ENCODE measurements at places on chromosomes 13 and 19. TPM values are rescaled to one million over a fixed set of nuclear protein-coding genes. Genes with fewer than 3 reads are reported as not detected.
A peak's percentile ranks its signal among the peaks of the same experiment; 100 is the strongest.

DNA sequence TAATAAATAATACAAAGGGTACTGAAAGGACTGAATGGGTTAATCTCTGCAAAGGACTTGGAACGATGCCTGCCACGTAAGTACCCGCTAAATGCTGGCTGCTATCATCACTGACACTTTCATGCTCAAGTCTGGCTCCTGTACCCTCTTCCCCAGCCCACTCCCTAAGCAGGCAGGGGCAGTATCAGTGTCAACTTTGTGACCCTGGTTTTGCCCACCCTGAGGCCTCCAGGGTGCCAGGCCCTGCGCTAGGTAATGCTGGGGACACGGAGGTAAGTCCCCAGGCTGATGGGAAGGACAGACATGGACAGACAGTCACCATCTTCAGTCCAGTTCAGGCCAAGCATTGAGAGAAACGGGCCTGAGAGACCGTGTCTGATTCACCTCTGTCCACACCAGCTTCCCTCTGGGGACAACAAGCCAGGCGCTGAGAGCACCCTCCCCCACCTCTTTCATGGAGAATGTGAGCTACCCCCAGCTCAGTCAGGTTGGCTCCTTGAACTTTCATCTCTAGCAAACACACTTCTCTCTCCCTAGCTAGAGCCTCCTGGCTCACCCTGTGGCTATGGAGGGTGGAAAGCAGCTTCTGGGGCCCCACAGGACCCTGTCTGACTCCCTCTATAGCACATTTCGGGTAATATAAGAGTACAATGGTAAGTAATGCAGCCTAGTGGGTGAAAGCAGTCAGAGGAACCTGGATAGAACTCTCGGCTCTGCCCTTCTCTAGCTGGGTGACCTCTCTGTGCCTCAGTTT, 800 bp downstream of the ETFB start:
- no peak for DNase-seq

DNA sequence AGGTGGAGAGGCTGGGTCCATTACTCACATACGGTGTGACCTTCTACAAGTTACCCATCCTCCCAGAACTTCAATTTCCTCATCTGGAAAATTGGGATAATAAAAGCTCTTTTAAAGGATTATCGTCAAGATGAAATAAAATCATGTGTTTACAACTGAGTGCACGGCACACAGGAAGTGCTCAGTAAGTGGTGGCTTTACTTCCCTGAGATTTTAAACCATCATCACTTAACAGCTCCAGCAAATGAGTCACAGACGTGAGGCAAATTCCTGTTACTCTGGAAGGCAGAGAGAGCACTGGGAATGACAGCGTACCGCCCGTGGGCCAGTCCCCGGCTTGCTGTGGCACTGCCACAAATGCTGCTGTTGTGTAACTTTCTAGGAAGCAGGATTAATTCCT, 64.1 kb downstream of the MRPL57 start:
- no peak for DNase-seq

Gene B3GNT8
- 2.1 TPM for total RNA-seq

Gene CKM
- not detected for total RNA-seq

DNA sequence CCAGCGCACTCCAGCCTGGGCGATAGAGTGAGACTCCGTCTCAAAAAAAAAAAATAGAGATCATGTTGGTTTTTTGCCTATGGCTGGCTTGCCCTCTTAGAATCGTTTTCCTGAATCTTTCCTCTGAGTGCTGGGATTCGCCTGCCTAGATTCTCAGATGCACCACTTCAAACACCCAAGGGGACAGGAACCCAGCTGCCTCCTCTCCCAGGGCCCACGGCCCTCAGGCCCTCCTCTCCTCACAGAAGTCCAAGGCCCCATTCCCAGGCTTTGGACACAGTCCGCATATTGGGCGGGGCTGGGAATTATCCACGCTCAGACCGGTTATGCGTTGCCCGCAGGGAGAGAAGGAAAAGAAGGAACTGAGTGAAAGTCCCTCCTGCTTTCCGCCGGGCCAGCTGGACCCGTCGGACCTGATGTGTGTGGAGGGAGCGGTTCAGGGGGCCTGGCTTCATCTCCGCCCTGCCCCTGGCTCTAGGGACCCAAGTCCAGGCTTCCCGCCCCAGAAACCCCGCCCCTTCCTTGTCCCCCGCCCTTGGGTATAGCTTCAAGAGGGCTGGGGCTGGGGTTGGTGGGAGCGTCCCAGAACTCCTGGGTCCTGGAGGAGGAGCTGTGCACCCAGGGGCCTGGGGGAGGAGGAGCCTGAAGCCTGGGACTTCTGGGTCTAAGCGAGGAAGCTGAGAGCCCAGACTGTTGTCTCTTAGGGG, 5.8 kb downstream of the PPFIA3 start:
- DNase-seq, result no peak

DNA sequence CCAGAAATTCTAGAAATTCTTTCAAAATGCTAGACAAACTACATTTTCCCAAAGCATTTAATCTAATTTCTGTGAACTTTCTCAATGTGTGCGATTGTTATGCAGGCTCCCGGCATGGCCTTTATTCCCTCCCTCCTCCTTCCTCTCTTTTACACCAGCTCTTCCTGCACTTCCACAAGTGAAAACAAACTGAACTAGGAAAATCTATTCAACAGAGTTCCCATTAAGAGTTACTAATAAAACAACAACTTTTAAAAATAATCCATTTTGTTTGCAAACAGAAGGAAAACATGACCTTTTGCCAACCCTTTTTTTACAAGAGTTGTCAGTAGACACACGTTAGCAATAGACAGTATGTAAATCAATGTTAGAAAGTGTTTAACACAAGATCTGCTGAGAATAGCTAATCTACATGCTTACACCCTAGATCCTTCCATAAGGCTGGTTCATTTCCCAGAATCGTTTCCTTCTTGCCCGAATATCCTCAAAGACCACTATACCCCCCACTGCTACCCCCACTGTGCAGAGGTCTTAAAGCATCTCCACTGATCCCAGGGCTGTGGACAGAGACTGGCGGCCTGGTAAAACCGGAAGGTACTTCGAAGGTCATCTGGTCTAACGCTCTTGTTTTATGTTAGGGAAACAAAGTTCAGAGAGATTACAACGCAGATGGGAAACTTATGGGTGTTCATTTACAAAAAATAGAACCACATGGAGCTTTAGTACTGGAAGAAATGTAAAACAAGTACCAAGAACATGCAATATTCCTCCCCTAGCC, 98.0 kb downstream of the FOXO1 start:
- no peak for DNase-seq

GRCh38 chr13:46012404-46012803, 40.1 kb downstream of the ZC3H13 start:
- no peak for DNase-seq

Gene PSG2
- not detected for total RNA-seq

DNA sequence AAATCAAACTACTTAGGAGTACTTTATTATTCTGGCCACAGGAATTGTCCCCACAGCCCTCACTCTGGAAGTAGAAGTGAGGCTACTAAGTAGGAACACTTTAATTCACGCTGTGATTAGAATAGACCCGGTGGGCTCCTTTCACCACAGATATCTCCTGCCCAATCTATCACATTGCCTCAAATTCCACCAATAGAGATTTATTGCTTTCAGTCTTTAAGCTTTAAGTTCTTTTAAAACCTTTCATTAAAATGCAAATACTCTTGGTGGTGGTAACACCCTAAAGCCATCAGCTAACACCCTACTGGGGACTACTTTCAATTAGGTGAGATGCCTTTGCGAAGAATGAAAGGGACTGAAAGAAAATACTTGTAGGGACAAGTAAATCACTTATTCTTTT, 181.9 kb downstream of the DACH1 start:
- DNase-seq, result no peak

Gene FLT3
- total RNA-seq, result 0.04 TPM

GRCh38 chr13:95880331-95880730, 172.9 kb downstream of the UGGT2 start:
- DNase-seq, result no peak

GRCh38 chr19:28283592-28283991, 929.4 kb downstream of the UQCRFS1 start:
- no peak for DNase-seq

Gene GPR4
- 5.7 TPM for total RNA-seq

- DNase-seq, result peak; percentile 41
These were observed at the start of gene LRCH1 for GRCh38 chr13:46552889-46553520. TSS of gene LRCH1 (plus strand) at chr13:46553170. CDS start at chr13:46553397, 227 bp downstream.

Gene SYCN
- total RNA-seq, result not detected

Gene SYDE1
- 12.4 TPM for total RNA-seq

DNA sequence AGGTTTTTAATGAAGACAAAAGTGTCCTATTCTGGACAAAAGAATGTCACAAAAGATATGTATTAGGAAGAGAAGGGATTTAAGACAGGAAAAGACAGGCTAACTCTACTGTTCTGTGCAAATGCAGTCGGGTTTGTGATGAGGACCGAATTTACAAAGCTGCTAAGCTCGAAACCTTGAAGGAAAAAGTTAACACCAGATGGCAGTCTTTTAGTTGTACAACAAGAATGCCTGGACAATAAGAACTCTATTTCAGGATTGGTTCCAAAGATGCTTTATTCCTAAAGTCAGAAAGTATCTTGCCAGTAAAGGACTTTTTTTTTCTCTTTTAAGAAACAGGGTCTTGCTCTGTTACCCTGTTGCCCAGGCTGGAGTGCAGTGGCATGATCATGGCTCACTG, 51.1 kb downstream of the HS6ST3 start:
- DNase-seq, result no peak

DNA sequence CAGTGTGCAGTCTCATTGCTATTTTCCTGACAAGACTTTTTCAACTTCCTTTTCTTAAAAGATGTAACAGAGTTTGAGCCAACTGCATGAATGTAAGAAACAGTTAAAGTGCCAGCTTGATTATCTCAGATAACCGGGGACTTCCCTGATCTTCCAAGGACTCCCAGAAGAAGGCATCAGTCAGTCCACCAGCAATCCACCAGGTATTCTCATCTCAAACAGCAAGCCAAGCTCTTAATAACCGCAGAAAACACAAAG, 350.1 kb downstream of the LIG4 start:
- DNase-seq, result no peak

GRCh38 chr13:99154064-99154463, 46.6 kb upstream of the UBAC2 start:
- DNase-seq, result no peak

Gene ZIC2
- not detected for total RNA-seq

DNA sequence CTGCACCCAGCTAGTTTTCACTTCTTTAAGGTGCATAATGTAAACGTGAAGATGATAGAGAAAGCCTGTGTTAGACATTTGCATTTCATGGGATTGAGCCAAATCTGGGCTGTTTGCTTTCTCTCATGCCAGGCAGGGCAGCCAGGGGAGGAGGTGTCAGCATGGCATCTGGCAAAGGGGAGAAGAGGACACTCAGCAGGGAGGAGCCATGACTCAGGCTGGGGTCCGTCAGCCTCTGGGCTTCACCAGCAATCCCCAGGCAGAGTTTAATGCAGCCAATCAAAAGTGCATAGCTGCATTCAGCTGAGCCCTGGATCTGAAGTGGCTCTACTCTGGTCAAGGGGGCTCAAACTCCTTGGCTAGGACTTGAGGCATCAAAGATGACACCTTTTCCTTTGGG, 23.5 kb downstream of the EBPL start:
- no peak for DNase-seq

Gene RTBDN
- total RNA-seq, result not detected

DNA sequence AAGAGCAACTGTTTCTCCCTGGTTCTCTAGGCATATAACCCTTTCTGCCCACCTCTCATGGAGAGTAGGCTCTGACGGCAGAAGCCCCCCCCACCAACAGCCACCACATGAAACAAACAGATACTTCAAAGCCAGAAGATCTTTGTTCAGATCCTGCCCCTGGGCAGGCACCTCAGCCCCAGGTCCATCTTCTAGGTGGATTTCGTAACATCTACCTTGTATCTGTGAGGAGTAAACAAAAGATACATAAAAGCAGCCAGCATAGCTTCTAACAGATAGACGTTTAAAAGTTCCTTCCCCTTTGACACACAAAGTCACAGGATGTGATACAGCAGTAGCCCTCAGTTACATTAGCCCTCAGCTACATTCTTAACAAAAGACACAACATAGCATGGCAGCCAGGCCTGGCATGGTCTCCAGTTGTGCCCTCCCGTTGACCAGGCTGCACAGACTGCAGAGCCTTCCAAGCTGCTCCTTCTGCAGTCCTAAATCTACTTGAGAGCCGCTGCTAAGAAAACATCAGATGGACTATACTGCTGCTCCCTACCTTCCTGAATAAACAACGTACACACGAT, 35.4 kb downstream of the BRD4 start:
- DNase-seq, result no peak

DNA sequence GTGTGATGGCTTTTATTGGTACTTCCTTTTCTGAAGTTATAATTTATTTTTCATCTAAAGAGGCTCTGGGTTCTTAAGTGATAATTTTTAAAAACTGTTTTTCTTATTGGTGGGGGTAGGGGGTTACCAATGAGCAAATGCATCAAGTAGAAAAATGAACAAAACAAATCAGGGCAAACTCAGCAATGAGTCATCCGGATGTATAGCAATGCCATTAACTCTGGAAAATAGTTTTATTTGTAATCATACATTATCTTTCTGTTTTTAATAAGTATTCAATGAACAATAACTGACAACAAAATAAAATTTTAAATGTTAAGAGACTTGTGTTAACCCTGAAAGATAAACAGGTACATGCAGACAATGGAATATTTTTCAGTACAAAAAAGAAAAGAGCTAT, 67.6 kb downstream of the UFM1 start:
- no peak for DNase-seq

Gene N4BP2L1
- total RNA-seq, result 1.5 TPM

Gene POU2F2
- 0.49 TPM for total RNA-seq

GRCh38 chr19:43468354-43469159, 3.1 kb upstream of the LYPD3 start:
- no peak for DNase-seq

DNA sequence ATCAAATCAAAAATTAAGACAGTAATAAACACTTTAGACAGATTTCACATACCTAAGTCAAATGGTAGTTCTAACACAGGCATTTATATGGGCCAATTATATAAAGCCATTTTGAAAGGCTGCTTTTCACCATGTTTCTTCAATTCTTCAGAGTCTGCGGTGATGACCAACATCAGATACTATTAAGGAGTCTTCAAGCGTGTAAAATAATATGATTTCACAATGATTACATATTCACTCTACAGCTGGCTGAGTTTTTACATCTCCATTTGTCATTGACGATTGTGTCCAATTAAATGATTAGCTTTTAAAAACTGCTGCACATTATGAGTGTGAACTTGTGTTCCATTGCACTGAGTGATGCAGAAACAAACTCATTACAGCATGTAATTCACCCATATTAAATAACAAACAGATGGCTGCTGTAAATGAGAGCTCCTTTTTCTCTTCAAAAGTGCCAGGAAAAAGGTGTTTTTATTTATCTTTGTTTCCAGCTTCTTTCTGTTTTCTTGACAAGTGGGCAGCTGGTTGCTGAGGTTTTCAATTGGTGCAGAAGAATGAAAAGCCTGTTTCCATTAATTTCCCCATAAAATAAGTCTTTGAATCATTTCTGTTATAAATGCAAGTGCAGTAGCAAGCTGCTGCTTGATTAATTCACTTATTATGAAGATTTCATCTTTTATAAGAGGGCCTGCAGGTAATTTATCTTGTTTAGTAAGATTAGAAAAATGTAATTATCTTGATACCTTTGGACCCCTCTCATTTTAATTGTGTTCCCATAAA, 676.1 kb upstream of the KLHL1 start:
- no peak for DNase-seq

GRCh38 chr13:19605161-19605955, 28.1 kb upstream of the MPHOSPH8 start:
- DNase-seq, result no peak

GRCh38 chr19:45333609-45334303, 6.8 kb upstream of the KLC3 start:
- DNase-seq, result no peak

Data from pulmonary artery endothelial cell (primary cell).